ENCODE measurements at places on chromosomes 3 and 15.

GRCh38 chr15:27059610-27060202 is 88.7 kb downstream of the GABRG3 start:
- DNase-seq = peak; percentile 71

GRCh38 chr3:32885283-32885901 is 66.1 kb upstream of the CCR4 start:
- DNase-seq = no peak

DNA sequence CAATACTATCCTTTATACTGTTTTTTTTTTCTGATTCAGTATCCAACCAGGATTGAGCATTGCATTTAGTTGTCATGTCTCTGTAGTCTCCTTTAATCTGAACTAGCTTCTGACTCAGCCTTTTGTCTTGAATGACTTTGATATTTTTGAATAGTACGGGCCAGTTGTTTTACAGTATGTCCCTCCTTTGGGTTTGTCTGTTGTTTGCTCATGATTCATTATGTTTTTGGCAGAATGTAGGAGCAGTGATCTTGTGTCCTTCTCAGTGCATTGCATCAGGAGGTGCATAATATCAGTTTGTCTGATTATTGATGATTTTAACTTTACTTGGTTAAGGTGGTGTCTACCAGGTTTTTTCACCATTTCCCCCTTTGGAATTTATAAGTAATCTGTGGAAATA is 20.5 kb downstream of the EXOG start:
- no peak for DNase-seq

DNA sequence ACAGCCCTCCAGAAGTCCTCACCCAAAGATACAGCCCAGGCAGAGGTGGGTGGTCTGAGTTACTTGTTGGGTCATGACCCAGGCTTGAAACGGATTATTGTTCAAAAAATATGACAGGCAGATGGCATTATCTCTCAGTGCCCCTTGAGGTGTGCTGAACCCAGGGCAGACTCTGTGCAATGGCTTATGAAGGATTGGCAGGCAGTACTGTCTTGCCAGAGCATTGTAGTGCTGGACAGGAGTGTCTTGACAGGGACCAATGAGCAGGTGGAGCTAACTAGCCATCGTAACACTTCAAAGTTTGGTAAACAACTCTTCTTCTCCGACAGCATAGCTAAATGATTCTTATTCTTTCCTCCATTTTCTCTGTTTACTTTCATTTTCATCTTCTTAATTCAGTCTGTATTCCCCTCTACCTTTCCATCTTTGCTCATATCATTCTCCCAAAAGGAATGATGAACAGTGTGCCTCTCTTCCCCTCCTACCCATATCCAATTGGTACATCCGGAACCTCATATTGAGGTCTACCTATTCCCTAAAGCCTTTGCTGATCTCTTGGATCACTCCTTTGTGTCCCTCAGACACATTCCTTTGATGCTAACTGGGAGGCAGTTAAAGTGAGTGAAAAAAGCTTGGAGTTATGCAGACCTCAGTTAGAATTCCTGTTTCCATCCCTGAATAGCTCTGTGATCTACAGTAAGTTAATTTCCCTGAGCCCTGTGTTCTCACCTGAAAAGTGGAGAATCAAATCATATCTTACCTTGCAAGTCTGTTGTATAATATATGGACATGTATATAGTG is 2.6 kb upstream of the IL20RB start:
- DNase-seq = no peak

GRCh38 chr3:132416161-132416560 is 1.1 kb upstream of the DNAJC13 start:
- DNase-seq = no peak

- peak; percentile 76 for DNase-seq
These were observed 36.6 kb downstream of the PSTPIP1 start for GRCh38 chr15:77031376-77032050.

- no peak for DNase-seq
These were observed 2.8 kb upstream of the GNAI2 start for GRCh38 chr3:50233176-50233575.

DNA sequence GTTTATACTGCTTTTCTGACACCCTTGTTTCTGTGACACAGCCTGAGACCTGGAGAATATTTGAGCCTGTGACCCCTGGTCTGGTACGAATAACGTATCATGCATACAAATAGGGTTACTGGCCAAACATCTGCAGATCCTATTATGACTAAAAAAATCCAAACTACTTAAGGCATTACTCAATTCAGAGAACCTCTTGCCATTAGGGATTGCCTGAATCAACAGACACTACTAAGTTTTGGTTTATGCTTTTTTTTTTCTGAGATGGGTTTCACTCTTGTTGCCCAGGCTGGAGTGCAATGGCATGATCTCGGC is 35.4 kb downstream of the OSBPL10 start:
- no peak for DNase-seq

DNA sequence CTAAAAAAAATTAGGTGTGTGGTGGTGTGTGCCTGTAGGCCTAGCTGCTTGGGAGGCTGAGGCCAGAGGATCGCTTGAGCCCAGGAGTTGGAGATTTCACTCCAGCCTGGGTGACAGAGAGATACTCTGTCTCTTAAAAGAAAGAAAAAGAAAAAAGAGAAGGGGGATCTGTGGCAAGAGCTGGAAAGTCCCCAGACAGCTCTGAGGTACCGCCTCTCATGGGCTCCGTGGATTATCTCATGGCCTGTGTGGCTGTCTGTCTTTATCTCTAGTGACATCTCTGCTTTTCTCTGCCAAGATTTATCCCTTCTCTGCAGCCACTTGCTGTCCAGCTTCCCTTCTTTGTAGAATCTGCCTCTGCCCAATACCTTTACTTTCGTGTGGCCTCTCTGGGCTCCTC is 5.7 kb downstream of the EXOSC7 start:
- peak; percentile 79 for DNase-seq

Data from activated CD4-positive, alpha-beta T cell treated with anti-CD3 and anti-CD28 coated beads, Interleukin-2, amount 10 ng/mL, durations not matched to agents 24 days and 14 days (primary cell).